ENCODE measurements at places on chromosomes 6 and 20.
A peak's percentile ranks its signal among the peaks of the same experiment; 100 is the strongest.

DNA sequence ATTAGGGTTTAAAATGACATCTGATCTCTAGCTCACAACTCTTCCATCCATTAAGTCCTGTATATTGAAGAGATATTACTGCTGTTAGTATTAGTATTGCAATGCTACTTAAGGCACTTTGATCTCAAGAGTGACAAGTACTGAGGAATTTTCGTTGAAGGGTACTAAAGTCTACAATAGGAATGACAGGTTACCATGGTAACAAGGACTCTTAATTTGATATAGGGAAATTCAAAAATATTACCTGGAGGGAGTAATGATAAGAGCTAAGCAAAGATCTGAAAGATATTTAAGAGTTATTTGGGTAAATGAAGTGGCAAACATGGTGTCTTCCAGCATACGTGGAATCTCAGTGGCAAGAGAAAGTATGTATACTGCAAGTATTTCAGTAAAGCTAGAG, 518.0 kb upstream of the SLC35B3 start:
- DNase-seq = no peak

DNA sequence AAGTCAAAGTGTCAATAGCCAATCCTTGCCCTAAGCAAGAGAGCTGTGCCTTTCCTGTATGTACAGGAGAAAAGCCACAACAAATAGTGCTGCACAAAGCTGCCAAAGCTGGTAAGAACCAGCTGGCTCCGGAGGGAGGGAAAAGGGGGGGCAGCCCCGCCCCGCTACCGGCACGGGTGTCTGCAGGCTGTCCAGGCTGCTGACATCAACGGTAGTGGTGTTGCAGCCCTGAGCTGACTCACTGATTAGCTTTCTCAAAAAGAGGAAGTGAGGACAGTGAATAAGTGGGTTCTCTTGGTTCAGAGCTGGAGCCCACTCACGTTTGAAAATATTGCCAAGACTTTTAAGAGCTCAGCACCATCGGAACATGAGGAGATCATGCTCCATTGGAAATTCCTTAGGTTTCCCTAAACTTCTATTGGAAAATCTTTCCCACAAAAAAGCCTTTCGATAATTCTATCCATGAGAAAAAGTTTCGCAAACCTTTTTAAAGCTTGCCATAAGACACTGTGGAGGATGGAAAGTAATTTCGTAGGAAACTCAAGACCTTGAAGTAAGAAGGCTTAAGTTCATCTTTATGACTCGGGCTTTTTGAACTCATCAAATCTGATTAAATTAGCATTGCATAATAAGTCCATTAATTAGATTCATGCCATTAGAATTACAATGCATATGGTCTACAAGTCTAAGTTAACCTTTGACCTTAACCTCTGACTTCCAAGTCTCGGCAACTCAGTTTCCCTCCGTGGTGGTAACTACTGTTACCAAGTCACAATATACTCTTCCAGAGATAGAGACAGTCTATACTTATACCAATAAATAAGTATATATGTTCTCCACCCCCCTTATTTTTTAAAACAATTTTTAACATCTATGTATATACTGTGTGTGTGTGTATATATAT, 67.0 kb downstream of the TNFRSF21 start:
- DNase-seq = peak; percentile 71

DNA sequence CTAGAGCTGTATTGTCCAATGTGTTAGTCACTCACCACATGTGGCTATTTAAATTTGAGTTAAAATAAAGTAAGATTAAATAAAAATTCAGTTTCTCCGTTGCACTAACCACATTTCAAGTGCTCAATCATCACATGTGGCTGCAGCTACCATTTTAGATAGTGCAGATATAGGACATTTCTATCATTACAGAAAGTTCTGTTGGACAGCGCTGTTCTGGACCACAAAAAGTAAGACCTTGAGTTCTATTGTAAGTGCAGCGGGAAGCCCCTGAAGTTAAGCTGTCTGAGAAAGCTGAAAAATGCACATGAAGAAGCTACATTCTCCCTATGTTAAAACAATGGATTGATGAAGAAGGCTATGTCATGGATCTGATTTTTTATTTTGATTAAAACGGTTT, 1.1 kb downstream of the ORC3 start:
- no peak for DNase-seq

- DNase-seq = no peak
These were observed 9.2 kb downstream of the SPATA2 start for GRCh38 chr20:49906101-49906604.

DNA sequence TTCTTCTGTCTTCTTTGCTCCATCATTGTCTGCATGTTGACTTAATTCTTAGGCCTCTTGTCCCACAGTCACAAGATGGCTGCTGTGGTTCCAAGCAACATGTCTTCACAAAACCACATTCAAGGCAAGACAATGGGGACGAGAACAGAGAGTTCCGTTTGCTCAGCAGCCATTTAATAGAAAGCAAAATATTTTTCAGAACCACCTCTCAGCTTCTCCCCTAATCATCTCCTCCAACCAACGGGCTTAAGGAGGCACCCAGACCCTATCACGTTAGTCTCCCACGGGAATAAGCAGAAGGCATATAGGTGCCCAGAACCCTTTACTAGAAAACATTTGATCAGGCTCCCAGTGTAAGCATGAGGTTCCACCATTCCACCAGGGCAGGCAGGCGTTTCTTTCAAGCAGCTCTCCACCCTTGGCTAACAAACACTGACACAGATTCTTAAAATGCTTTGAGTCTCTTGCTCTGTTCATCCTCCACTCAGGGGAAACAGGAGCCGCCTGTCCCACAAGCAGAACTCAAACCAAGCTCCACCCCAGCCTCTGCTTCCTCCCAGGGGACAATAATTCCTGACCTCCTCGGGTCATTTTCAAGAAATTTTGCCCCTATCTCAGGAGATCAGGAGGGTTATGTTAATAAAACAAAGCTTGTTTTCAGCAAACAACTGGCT, 19.0 kb downstream of the BMP7 start:
- DNase-seq = no peak

DNA sequence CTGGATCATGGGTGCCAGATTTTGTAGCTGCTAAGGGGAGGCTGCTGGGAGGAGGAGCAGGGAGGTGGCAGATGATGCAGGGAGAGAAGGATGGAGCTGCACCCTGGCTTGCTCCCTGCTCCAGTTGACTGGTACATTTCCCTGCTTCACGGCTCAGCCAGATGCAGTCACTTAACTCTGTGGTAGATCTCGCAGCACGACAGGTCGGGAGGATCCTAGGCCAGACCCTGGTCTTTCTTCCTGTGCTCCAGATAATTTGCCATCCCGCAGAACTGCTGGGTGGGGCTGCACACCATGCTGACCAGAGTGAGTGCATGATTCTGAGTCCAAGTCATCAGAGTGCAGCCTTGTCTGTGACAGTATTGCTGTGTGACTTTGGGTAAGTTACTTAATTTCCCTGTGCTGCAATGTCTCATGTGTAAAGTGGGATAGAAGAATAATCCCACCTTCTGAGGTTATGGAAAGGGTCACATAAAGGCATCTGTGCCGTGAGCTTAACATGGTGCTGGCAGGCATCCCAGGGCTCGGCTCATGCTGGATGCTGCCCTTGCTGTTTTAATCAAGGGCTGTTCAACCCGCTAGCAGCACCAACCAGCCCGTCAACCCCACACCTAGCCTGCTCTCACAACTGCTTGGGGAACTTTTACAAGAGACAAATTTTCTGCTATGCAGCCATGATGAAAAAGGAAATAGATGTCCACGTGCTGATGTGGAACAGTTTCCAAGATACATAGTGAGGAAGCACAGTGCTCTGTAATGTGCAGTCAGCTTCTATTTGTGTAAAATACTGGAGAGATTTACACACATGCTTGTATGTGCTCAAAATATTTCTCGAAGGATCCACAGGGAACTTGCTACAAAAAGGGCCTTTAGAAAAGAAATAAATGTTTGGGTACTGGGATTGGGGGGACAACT, 257.9 kb downstream of the CDH26 start:
- DNase-seq = no peak

DNA sequence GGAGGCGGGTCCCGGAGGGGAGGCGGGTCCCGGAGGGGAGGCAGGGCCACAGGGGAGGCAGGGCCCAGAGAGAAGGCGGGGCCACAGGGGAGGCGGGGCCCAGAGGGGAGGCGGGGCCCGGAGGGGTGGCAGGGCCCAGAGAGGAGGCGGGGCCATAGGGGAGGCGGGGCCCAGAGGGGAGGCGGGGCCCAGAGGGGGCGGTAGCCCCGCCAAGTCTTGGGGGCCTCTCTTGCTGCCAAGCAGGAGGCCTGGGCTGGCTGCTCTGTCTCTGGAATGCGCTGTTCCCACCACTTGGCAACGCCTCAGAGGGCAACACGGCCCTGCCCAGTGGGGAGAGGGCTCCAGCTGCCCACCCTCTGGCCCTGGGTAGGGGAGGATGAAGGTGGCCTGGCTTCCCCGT, 80.5 kb downstream of the YTHDF1 start:
- DNase-seq = no peak

GRCh38 chr6:26420688-26421171, 18.7 kb downstream of the BTN3A1 start:
- DNase-seq = no peak

DNA sequence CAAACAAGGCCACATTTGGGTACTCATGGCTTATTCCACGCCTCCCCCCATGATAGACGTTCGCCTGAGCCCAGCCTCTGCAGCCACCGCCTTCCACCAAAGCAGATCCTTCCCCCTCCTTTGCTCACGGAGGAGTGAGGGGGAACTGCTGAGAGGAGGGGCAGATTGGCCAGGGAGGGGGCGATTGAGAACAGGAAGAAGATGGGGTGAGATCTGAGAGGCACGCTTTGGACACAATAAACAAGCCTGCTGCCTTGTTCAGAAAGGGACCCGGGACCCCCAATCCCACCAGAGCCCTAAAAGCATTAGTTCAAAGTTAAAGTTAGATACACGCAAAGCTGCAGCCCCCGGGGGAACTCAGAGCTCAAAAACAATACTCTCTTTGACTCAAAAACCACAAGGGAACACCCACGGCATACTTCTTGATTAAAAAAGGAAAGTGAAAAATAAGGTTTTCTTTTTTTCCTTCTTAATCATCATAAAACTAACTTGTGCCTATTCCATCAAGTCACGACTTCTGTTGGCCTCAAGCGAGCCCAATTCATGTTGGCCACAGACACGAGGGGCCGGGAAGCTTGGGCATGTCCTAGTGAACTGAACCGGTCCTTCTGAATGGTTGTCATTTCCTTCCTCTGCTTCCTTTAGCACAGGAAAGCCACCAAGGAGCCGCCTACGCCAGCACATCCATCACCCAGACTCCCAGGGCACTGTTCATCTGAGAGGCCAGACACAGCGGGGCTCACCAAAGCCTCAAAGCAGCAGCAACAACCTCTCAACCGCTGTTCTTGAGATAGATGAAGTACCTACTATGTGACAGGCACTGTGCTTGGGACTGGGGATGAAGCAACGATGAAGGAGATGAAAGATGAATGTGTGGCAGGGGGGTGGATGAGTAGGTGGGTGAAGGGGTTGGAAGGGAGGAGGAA, 44.7 kb downstream of the NFATC2 start:
- DNase-seq = no peak

GRCh38 chr6:130447374-130447773, 81.6 kb downstream of the TMEM200A start:
- DNase-seq = no peak

DNA sequence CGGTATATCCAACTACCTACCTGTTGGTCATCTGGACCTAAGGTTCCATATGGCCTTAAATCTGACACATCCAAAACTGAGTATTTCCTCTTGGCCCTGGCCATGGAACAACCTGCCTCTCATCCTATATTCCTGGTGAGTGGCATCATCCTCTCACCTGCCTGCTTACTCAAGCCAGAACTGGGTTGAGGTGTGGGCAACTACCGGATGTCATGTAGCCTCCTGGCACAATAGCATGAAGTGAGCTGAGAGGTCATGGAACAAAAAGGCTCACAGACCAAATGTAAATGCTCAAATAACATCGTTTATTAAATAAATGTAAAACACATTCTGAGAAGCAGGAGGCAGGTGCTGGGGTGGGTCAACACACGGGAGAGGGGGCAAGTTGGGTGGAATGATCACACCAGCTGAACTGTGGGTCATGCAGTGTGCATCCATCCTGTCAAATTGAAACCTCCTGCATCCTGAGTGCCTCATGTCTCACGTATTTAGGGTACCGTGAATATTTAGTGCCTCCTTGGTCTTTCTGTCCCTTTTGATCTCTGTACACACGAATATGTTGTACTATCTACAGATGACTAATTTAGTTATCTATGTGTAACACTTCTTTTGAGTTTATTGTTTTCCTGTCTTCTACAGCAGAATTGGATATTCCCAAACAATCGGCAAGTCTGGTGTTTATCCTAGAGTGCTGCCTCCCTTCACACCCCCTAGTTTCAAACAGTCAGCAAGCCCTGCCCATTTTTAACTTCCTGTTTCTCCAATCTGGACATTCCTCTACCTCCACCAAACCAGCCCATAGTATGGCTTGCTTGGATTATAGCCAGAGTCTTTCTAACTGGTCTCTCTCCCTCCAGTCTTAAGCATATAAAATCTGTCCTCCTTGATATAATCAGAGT, 7.9 kb upstream of the POU5F1 start:
- no peak for DNase-seq

GRCh38 chr6:134451529-134451928, 133.6 kb upstream of the SGK1 start:
- no peak for DNase-seq

DNA sequence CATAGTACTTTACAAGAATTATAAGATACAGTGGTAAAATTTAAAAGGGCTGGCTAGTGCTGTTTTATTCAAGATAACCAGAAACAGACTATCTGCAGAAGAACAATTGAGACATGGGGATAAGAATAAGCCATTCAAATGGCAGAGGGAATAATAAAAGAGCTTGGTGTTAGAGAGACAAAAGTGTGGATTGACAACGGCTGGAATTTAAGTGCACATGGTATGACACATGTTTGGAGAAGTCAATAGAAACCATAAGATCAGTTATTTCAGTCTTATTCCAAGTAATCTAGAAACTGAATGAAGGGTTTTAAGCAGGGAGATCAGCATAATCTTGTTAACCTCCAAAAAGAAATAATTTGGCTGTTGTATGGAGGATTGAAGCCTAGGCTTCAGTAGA, 1205.5 kb upstream of the CITED2 start:
- no peak for DNase-seq

- DNase-seq = no peak
These were observed 157.4 kb downstream of the OGFRL1 start for GRCh38 chr6:71446057-71446456.

DNA sequence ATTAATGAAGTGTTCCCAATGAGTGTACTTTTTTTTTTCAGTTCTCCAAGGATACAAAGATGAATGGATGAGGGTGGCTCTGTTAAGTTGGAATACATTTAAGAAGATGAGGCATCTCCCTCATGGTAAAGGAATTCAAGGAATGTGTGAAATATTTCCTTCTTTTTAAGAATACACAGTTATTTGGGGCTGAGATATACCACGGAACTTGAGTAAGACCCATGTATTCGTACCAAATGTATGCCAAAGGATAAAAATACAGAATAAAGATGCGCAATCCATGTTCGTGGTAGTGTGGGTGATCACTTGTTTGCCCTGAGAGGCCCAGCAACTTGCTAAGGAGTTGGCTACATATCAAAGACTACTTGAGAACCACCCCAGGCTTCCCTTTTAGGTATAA, 164.2 kb upstream of the TCF21 start:
- DNase-seq = no peak
